EL (cell line): ENCODE measurements at places on chromosomes 11 and 22.
A peak's percentile ranks its signal among the peaks of the same experiment; 100 is the strongest.

DNA sequence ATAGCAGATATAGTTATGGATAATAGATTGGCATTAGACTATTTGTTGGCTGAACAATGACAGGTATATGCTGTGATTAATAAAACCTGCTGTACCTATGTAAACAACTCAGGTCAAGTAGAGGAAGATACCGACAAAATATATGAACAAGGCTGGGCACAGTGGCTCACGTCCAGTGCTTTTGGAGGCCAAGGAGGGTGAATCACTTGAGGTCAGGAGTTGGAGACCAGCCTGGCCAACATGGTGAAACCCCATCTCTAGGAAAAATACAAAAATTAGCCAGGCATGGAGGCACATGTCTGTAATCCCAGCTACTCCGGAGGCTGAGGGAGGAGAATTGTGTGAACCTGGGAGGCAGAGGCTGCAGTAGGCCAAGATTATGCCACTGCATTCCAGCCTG, 14.0 kb upstream of the CHKA start:
- no peak for DNase-seq

DNA sequence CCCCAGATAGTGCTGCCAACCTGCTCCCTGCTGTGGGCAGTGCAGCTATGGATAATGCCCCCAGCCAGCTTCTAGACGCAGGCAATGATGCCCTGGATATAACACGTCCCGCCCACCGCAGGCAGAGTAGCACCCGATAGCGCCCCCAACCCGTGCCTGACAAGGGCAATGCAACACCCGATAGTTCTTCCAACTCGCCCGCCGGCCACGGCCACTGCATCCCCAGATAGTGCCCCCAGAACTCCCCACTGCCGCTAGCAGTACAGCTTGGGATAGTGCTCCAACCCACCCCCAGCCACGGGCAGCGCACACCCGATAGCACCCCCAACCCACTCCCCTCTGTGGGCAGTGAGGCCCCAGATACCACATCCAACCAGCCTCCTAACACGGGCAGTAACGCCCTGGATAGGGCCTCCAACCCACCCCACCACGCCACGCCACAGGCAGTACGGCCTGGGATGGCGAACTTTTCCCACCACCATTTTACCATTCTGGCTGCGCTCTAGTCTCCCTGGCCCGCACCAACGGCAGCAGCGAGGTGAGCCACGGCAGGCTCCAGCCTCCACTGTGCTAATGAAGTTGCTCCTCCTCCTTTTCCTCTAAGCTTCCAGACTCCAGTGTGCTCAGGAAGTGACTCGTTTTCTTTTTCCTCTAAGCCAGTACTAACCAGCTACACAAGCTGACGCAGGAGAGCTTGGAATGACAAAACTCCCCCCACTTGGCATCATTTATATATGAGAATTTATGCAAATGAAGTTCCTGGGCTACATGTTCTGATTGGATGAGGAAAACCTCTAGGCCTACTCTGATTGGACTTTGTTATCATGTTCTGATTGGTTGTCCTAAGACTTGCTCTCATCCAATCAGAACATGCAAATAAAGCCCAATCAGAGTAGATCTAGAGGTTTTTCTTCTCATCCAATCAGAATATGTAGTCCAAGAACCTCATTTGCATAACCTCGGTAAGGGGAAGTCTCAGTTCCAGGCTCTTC, 3.0 kb upstream of the RFPL3 start:
- DNase-seq = peak; percentile 68

DNA sequence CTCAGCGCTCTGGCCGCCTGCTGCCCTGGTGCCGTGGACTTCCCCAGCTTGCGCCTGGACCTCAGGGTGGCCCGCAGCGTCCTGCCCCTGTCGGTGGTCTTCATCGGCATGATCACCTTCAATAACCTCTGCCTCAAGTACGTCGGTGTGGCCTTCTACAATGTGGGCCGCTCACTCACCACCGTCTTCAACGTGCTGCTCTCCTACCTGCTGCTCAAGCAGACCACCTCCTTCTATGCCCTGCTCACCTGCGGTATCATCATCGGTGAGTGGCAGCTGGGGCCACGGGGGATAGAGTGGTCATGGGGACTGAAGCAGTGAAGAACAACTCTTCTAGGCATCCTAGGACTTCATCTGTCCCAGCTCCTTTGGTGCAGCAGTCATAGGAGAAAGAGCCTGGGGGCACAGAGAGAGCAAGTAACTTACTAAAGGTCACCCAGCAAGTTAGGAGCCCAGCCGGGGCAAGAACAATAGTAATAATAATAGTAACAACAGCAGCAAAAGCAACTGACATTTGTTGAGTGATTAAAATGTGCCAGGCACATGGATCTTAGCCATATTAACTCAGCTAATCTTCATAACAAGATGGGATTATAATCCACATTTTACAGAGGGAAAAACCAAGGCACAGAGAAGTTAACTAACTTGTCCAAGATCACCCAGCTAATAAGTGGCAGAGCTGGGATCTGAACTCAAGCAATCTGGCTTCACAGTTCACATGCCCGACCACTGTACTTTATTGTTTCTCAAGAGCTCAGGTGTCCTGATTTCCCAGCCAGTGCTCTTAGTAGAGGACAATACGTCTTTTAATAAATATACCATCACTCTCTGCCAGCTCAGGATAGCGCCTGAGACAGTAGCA, 1.4 kb downstream of the SLC35C1 start:
- no peak for DNase-seq

DNA sequence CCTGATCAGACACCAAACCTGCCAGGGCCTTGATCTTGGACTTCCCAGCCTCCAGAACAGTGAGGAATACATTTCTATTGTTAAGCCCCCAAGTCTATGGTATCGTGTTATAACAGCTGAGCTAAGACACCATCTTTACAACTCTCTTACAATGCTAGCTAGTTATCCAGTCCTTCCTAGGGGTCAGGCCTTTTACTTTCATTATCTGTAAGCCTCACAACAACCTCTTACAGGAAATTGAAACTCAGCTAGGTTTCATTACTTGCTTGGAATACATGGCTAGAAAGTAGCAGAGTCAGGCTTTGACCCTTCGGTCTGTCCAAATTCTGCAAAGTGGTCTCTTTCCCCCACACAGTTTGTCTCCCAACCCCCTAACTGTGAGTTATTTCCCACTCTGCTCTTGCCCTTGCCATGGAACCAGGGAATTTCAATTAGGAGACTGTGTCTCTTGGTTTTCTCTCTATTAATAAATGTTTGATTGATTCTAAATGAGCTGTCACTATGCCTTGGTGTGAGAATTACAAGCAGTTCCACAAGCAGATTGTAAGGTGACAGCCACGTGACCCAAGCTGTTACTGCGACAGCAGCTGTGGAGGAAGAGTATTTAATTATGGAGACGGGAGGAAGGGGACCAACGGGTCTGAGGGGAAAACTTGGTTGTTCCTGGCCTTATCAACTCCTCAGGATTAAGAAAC, 38.4 kb upstream of the CLMP start:
- DNase-seq = peak; percentile 25

DNA sequence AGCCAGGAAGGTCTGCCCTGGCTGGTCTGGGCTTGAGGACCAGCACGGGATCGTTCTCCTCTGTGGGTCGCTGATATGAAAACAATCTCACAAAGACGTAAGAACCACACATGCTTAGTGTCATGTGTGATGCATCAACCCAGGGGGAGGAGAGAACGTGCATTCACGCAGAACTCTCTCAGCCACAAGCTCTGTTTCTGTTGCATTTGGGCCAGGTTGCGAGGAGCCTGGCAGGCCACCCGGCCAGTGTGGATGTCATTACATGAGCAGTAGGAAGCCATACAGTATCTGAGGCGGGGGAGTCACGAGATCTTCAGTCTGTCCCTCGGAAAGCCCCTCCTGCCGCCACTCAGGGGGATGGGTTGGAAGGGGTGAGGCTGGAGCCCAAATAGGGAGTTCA, 53.1 kb upstream of the KCNQ1OT1 start:
- no peak for DNase-seq

- DNase-seq = peak; percentile 89
Observed at GRCh38 chr11:75031224-75031753, 42.6 kb downstream of the NEU3 start.

DNA sequence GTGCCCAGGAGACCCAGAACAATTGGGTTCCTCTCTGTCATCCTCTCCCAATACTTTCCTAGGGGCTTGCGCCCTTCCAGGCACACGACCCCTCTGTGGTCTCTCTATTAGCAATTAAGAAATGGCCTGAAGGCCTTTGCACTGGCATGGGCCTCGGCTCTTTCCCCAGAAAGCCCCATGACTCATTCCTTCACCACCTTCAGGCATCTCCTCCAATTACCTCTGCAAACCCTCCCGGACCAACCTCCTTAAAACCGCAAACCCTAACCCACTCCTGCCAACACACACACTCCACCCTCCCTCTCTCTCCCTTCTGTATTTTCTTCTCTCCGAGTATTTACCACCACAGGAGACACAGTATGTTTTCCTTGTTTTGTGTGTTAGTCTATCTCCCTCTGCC, 36.7 kb downstream of the LARGE1 start:
- DNase-seq = no peak

DNA sequence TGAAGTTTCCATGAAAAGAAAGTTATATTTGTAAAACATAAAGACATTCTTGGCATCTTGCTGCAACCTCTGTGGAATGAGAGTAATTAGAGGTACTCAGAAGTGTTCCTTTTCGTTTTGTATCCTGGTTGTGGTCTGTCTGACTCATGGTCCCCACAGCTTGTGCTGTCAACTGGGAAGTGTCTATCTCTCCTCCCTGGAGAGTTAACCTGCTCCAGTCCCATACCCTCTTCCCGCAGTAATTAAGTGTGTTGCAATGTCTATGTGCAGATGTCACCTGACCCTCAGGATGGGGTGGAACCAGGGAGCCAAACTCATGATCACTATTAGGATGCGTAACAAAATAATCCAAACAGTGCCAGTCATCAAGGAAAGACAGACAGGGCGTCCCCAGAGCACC, 23.0 kb upstream of the ZDHHC13 start:
- peak; percentile 63 for DNase-seq

GRCh38 chr11:122156940-122157382, 40.9 kb upstream of the BLID start:
- DNase-seq = no peak

GRCh38 chr11:795634-796564, 2.2 kb downstream of the SLC25A22 start:
- DNase-seq = peak; percentile 95

GRCh38 chr22:44313385-44314006, 745 bp upstream of the SHISAL1 start:
- DNase-seq = no peak

DNA sequence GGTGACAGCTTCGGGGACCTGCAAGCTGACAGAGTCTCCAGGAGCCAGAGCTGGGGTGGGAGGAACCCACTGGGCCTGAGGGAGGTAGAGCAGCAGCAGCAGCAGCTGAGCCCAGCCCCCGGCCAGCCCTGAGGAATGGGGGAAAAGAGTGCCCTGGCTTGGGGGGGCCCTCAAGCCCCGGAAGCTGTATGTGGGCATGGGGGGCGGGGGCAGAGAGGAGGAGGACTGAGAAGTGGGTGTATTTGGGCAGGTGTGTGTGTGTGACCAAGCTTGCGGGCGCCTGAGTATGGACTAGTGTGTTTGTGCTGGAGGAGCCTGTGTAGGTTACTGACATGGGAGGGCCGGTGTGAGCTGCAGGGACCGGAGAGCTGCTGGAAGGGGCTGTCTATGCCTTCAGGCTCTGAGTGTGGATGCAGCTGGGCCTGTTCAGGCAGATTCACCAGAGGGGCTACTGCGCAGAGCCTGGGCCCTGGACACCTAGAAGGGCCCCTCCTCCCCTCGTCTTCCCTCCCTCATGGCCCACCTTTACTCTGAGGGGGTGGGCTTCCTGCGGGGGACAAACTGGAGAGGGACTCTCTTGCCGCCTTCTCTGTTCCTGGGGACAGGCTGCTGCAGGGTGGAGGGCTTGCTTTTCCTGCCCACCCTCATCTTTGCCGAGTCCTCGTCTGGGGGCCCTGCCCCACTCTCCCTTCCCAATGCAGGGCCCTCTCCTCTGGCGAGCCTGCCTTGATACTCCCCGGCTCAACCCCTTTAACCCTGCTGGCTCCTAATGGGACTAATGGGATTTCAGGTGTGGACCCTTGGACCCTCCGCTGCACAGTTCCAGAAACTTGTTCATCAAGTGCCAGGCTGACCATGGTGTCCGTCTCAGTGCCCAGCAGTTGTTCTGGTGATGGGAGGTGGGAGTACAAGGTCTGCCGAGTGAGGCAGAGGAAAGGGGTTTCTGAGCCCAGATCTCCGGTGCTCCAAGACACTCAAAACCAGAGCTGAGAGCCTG, 28.2 kb downstream of the ST3GAL4 start:
- DNase-seq = no peak

DNA sequence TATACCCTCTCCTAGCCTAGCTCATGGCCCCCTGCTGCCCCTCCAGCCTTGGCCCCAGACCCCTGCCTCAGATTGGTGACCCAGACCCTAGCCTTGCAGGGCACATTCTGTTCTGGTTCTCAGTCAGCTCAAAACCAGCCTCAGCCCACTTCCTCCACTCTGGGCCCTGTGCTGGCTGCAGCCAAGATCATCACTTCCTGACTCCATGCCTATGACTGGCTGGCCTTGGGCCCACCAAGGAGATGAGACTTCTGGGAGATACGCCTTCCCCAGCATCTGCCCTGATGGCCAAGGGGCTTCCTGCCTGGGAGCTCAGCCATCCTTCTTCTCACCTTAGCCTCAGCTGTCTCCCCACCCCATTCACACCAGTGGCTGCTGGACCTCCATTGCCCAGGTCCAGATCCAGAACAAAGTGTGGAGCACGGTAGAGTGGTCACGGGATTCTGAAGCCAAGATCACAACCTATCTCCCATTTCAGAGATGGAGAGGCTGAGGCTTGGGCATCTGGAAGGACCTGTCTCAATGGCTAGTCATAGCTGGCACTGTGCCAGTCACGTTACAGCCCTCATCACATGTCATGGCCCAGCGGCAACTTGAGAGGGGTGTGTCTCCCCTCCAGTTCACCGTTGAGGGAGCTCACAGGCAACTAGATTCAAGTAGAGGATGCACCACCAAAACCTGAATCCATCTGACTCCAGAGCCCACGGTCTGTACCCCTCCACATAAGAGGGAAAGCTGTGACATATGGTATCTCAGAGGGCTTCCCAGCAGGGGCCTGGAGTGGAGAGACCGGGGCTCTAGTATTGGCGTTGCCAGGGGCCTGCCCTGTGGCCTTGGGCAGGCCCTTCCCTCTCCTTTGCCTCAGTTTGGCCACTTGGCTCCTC, 43.0 kb upstream of the KLHL35 start:
- DNase-seq = peak; percentile 62

- DNase-seq = no peak
Observed at GRCh38 chr11:114326776-114327175, 30.6 kb downstream of the NNMT start.

- no peak for DNase-seq
Observed at GRCh38 chr11:124071623-124071948, 30.5 kb upstream of the OR10G7 start.

DNA sequence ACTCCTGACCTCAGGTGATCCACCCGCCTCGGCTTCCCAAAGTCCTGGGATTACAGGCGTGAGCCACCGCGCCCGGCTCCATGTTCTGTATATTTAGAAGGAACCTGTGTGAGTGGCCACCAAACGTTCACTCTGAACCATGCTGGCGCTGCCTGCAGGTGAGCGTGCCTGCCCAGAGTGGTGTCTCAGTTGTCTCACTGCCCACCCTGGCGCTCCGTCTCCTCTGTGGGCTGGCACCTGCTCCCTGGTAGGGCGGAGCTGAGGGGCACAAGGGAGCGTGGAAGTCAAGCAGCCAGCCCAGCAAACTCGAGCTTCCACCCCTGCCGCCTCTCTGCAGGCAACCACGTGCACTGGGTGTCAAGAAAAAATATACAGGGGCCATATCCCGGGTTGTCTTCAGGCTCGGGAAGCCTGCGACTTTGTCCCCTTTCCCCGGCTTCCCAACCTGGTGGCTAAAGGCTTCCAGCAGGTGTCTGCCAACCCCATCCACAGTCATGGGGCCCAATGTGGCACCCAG, 16.7 kb downstream of the TXN2 start:
- no peak for DNase-seq

- peak; percentile 20 for DNase-seq
Observed at GRCh38 chr11:73759610-73760134, 1.2 kb downstream of the RAB6A start.

GRCh38 chr11:19730373-19730772, 17.7 kb downstream of the NAV2 start:
- no peak for DNase-seq
